ENCODE measurements at places on chromosomes 7 and 10.

DNA sequence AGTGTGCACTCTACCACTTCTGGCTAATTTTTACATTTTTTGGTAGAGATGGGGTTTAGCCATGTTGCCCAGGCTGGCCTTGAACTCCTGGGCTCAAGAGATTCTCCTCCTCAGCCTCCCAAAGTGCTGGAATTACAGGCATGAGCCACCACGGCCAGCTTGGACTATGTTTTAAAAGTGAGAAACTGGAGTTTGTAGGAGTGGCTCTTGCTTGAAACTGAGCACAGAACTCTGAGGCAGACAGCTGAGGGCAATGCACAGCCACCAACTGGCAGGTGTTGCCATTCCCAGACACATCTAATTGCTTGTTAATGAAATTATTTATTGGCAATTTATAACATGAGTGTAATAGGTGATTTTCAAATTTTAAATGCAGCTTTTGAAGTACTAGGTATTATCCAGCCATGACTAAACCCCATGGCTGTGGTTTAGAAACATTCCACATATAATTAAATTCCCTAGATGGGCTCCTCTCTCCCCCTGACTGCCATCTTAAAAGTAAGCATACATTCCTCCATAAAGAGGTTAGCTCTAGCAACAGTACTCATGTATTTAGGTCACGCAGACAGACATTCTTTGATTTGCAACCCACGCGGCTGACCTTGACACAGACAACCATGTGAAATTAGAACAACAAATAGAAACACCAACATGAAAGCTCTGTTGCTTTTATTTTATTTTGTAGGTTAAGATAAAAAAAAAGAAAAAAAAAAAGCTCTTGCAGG is 19.8 kb downstream of the PANK1 start:
- no peak for DNase-seq

- no peak for DNase-seq
These were observed 541 bp upstream of the DENND10 start for GRCh38 chr10:119103241-119103902.

DNA sequence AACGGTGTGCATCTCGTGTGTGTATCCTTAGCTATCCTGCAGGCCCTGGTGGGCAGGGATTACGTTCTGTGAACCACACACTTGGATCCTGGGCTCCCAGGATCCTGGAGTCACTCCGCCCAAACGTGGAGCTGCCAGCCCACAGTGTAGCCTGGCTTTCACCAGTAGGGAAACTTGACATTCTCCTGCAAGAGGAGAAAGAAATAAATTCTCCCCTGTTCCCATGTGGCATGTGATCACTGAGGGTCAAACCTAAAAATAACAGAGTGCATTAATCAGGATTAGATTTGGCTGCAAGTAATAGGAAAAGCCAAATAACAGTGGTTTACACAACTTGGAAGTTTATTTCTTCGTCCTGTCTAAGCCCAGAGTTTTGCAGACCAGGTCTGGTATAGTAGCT is 32.3 kb downstream of the PALD1 start:
- DNase-seq, result no peak

DNA sequence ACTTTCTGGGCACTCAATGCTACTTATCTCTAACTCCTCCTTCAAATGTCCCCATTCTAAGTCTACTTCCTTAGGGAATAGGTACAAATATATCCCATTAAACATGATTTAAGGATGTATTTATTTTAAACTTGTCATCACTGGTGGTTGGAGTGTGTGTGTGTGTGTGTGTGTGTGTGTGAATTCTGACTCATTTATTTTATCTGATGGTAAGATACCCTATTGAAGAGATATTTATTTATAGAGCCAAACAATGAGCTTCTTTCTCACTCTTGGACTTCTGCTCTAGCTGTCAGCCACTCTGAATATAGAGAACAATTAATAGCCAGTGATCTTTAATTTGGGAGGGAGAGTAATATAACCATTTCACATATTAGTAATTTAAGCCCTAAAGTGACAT is 17.8 kb upstream of the MAGI2 start:
- DNase-seq, result no peak

- DNase-seq, result no peak
These were observed 13.9 kb downstream of the TSPAN14 start for GRCh38 chr10:80468002-80468401.

- DNase-seq, result no peak
These were observed 1004.9 kb upstream of the POT1 start for GRCh38 chr7:125934539-125934938.
